SW 1271 (cell line): ENCODE measurements at places on chromosomes 7 and 10.

DNA sequence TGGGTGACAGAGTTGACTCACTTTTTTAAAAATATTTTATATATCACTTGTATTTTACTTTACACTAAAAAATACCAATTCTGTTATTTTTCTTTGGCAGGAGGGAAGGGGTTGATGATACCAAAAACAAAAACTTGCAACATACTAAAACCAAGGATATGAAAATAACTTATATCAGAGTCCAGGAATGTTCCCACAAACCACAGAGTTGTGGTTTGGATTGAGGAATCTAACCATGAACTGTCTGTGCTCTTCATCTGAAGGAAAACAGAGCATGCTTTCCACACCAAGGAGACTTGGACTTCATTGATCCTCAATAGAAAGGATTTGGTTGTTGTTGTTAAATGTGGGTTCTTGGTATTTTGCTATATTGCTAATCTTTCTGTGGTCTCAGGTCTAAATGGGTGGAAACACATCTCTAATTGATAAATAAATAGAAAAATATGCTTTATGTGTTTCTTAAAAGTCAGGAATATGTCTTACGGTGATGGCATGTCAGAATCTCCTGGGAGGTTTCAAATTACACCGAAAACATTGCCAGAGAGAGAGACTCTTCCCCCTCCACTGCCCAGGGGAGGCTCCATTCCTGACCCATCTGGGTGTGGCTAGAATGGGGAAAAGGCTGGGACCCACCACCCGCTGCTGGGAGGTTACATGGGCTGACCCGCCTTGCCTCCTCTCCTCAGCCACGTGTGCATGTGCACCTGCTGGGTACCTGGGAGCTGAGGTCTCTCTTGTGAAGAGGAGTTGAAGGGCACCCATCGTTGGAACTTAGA is 46.9 kb upstream of the STK17A start:
- no peak for DNase-seq

- DNase-seq, result no peak
Observed at GRCh38 chr7:22709857-22710256, 17.1 kb upstream of the IL6 start.

- DNase-seq, result no peak
Observed at GRCh38 chr7:80133361-80134114, 1.1 kb upstream of the GNAI1 start.

- DNase-seq, result no peak
Observed at GRCh38 chr7:106347229-106347833, 62.5 kb upstream of the NAMPT start.

DNA sequence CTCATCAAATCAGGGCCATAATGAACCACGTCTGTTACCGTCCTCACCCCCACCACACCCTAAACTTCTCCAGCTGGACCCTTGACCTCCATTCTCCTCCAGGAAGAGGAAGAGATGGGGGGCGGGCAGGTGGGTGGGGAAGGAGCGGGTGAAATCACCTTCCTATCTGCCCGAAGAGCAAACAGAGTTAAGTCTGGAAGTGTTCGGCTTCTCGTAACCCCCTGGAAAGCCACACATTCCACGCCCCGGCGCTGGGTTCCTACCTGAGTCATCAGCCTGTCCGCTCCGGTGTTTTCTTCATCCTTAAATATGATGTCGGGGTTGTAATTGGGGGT is 736 bp downstream of the SHH start:
- DNase-seq, result no peak

- DNase-seq, result no peak
Observed at GRCh38 chr7:96306385-96307125, 15.3 kb downstream of the SLC25A13 start.

- DNase-seq, result no peak
Observed at GRCh38 chr10:110615057-110615747, 28.9 kb upstream of the RBM20 start.

- no peak for DNase-seq
Observed at GRCh38 chr10:133130602-133131001, 29.4 kb upstream of the KNDC1 start.

GRCh38 chr7:46360811-46361210 is 439.7 kb upstream of the IGFBP3 start:
- DNase-seq, result no peak

DNA sequence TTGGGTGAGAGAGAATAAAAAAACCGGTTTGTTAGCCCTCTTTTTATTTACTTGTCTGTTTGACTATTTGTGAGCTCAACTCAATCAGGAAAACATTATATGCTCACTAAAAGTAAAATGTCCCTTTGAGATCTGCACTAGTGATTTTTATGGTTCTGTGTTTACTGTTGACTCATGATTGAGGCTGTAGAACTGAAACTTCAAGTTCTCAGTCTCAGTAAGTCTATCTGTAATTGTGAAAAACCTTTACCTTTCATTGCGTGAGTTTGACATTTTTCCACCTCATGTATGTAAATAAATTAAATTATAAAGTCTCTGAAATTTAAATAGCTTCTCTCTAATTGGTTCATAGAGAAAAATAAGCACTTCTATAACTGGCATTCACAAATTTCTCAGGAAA is 17.0 kb upstream of the CASD1 start:
- DNase-seq, result no peak

- no peak for DNase-seq
Observed at GRCh38 chr10:114545819-114546218, 112.3 kb downstream of the ABLIM1 start.
